Lung (tissue), 17 donors: ENCODE measurements at places on chromosomes 11 and 22. TPM values are rescaled to one million over a fixed set of nuclear protein-coding genes. Genes with fewer than 3 reads are reported as not detected.

UCP3 gene
- polyA plus RNA-seq, result 1.0 TPM

FLRT1 gene
- polyA plus RNA-seq, result 0.06 TPM

SLC6A5 gene
- polyA plus RNA-seq, result not detected

SOX10 gene
- polyA plus RNA-seq, result not detected

CEND1 gene
- polyA plus RNA-seq, result 0.14 TPM

GCAT gene
- polyA plus RNA-seq, result 9.3 TPM

UBQLNL gene
- polyA plus RNA-seq, result 0.16 TPM

MOB2 gene
- polyA plus RNA-seq, result 31.6 TPM

UQCR10 gene
- polyA plus RNA-seq, result 290 TPM

- DNase-seq, result no peak
Measured at GRCh38 chr11:102974552-102975280, 19.2 kb upstream of the MMP13 start.

- no peak for DNase-seq
Measured at GRCh38 chr11:65555693-65556231, 2.4 kb downstream of the LTBP3 start.

GRCh38 chr22:43642319-43643206 is 169.5 kb downstream of the EFCAB6 start:
- no peak for DNase-seq

GRCh38 chr11:47577460-47578041 is 1.2 kb downstream of the KBTBD4 start:
- DNase-seq, result no peak

DNA sequence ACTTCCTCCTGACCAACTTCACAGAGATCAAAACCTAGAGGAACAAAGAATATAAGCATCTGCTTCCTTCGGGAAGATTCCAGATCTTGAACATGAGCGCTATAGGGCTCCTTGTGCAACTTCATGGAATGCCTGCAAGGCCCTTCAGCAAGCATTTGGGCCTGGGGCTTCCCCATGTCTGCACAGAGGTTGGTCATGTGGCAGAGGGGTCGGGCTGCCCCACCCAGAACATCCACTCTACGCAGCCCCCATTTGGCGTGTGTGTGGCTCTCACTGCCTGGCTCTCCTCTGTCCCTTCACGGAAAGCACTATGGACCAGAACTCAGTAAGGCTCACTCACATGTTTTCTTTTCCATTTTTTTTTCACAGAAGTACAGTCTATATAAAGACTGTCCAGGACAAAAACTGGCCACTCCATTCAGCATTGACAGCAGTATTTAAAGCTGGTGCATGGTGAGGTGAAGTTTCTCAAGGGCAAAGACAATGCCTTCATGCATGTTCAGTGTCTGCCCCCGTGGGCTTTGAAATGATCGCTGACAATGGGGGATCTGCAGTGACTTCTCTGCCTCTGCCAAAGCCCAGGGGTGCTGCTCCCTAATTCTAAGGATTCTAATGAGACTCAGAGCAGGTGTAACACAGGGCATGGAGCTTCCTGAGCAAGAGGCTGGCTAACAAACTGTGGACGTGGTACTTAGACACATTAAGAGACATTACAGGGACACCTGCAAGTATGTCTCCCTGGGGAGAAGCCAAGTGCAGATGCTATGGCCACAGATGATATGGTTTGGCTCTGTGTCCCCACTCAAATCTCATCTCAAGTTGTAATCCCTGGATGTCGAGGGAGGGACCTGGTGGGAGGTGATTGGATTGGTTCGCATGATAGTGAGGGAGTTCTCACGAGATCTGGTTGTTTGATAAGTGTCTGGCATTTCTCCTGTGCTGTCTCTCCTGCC is 66.5 kb upstream of the PITPNB start:
- no peak for DNase-seq

DNA sequence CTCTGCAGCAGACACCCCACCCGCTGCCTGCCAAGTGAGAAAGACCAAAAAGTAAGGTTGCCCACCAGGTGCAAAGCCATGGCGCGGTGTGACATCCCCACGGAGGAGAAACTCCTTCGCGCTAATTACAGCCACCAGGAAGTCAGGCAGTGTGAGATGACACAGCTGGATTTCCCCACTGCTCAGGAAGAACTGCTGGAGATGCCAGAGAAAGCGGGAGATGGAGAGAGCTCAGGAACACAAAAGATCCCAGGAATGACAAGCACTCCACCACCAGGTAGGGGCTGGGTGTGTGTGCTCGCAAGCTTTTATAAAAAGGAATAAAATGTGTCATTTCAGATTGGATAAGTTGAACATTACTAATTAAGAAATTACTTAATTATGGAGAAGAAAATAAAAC is 292.7 kb downstream of the OPCML start:
- no peak for DNase-seq

DNA sequence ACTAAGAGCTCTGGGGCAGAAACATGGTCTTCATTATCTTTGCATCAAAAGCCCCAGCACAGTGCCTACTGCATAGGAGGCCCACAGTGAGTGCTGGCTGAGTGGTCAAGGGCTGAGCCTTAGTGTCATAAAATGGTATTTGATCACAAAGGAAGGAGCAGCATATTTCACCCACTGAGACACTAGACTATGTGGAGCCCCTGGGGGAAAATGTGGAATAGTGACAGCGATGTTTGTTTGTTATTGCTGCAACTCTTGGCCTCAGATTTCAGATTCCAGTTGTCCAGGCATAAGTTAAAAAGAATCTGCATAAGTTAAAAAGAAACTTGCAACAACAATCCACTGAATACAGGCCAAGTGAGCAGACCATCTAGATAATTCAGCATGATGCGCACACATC is 7.0 kb downstream of the KIRREL3 start:
- DNase-seq, result no peak

DNA sequence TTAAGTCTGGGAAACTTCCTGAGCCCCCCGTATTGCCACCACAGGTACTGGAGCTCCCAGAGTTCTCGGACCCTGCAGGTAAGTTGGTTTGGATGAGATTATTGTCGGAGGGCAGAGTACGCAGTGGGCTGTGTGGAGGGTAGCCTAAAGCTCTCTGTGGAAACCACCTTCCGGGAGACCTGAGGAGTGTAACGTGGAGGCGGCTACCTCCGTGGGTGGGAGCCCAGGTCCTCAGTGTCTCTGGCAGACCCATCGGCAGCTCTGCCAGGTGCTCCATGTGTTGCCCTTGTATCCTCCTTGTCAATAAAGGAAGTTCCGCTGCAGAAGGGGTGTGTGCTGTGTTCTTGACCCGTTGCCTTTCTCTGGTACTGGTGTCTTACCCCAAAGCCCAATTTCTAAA is 61.4 kb downstream of the SYT13 start:
- no peak for DNase-seq

GRCh38 chr11:12170984-12171383 is 60.6 kb downstream of the MICAL2 start:
- DNase-seq, result peak; percentile 26

DNA sequence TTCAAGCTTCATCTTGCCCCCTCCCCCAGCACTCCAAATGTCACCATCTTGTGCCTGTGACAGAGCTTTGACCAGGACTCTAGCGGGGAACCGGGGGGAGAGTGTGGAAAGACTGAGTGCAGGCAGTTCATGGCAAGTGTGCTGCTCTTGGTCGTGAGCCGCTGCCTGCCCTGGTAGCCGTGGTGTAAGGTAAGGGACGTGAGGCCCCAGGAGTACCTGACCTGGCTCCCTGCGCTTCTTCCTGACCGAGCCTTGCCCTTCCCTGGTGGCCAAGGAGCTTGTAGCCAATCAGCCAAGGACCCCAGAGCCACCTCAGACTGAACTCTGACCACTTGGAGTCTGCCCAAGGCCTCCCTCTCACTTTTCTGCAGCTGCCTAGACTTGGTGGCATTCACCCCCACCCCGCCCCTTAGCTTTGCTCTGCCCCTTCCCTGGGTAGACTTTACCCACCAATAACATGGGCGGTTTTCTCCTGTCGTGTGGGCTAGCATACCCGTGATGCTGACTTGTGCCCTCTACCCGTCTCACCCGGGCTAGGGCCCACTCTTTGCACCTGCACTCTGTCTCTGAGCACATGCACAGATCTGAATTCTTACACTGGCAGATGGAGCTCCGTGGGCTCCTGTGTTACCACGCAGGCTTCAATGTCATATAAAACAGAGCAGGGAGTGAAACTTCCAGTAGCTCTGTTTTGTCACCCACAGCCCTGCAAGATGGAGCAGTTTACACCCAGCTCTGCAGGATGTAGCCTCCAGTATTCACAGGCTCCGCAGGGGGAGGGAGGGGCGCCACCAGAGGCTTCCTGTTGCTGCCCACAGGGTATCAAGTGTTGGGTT is 1.5 kb downstream of the DGKZ start:
- DNase-seq, result no peak

- no peak for DNase-seq
Measured at GRCh38 chr22:35450824-35451569, 51.1 kb downstream of the MCM5 start.

GRCh38 chr11:62728171-62728988 is at the start of gene TTC9C:
TTC9C (plus strand) TSS chr11:62728486; CDS start chr11:62728849, 363 bp downstream.
- DNase-seq, result peak; percentile 89

GRCh38 chr22:28008649-28009048 is 89.6 kb upstream of the PITPNB start:
- no peak for DNase-seq

- DNase-seq, result peak; percentile 70
Measured at GRCh38 chr11:74739546-74740270, 8.5 kb upstream of the CHRDL2 start.

- peak; percentile 31 for DNase-seq
Measured at GRCh38 chr11:67700548-67701262, 26.3 kb upstream of the ALDH3B2 start.

- no peak for DNase-seq
Measured at GRCh38 chr11:85750646-85751045, 60.3 kb downstream of the SYTL2 start.

DNA sequence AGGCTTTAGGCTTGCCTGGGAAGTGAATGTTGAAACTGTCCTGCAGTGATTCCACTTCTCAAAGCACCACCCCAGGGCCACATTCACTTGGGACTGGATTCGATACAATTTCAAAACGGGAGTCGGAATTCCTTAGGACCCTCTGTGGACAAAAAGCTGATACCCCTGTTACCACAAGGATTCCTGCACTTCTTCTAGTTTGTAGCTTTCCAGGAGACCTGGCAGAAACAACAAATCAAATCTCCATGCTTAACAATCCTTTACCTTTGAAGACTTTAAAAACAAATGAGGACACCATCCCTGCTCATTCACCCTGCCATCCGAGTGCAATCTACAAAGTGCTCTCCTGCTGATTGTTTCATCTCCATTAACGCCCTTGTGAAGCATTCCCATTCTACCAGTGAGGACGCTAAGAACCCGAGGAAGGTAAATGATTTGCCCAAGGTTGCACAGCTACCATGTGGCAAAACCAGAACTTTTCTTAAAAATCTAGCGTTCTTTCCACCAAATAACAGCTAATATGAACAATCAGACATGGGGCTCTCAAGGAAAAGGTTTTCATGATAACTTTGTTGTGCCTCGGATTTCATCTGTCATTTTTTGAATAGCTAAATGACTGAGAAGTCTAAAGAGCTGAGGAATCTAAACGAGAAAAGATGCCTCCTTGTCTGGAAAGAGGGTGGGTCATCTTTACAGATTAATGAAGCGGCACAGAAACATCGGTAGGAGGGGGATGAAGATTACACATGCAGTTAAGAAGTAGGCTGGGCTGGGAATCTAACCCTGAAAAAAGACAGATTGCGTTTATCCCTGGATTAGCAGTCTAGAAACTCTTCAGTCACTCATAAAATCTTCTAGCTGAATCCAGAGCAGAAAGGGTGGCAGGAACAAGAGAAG is 720 bp upstream of the MPZL2 start:
- DNase-seq, result no peak

- no peak for DNase-seq
Measured at GRCh38 chr22:20429254-20430100, 8.1 kb downstream of the SCARF2 start.

GRCh38 chr11:35167426-35167954 is 28.5 kb downstream of the CD44 start:
- DNase-seq, result no peak

DNA sequence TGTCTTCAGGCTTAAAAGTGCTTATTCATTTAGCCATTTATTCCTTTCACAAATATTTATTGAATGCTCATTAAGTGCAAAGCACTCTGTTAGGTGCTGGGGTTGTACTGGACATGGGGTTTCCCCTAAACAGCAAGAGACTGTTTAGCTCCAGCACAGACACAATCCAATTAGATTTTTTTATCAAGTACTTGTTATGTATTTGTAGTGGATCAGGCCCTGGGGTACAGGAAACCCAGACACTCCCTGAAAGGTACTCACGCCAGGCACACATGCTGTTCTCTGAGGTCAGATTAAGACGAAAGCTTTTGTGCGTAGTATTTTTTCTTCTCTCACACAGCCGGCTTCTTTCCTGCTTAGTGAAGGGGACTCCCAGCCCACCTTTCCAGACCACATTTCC is 218.1 kb upstream of the PLET1 start:
- DNase-seq, result no peak

DNA sequence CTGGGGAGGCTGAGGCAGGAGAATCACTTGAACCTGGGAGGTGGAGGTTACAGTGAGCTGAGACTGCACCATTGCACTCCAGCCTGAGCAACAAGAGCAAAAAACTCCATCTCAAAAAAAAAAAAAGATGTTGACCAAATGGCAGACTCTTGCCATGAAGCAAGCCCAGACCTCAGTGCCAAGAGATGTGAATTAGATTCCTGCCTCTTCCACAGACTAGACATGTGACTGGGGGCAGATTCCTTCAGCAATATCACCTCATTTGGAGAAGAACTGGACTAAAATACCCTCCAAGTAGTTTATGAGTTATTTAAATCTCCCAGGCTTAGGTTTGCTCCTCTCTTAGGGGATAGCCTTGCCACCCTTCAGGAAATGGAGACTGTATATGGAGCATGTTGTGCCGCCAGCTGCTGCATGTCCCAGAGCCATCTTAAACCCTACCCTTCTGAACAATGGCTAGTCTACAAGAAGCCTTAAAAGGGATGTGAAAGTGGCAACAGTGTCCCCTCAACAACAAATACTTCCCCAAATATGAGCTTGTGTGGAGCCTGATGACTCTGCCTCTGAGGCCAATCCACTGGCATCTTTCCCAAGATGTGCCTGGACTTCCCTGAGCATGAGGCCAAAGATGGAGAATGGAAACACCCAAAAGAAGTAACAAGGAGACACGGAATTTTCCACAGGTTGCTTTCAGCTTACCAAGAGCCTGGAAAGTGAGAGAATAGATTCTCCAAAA is 763 bp upstream of the MS4A7 start:
- DNase-seq, result peak; percentile 25

- DNase-seq, result no peak
Measured at GRCh38 chr22:30212363-30212995, 34.1 kb downstream of the LIF start.
